ENCODE measurements at places on chromosomes 6 and 20. TPM values are rescaled to one million over a fixed set of nuclear protein-coding genes. Genes with fewer than 3 reads are reported as not detected.

Gene CLIC5
- 2.2 TPM for total RNA-seq

Gene PAX1
- total RNA-seq = not detected

DNA sequence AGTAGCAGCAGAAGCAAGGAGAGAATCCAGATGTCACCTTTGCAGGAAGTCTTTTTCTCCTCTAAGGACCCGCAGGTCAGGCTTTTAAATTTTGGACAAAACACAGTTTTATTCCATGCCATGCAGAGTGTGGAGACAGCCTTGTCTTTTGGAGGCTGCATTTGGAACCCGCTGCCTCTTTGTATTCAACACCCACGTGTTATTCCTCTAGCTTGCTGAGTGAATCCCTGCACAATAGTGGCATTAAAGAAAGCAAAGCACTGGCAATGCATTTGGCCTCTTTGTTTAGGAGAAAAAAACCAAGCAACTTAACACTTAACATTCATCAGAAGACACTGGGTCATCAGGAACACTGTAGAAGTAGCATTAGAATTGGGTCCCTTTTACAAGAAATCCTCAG, 43.5 kb downstream of the TFAP2B start:
- H3K27ac ChIP-seq = no peak overlapping the region
- H3K36me3 ChIP-seq = no peaks in the 10 kb centered on the region
- no peak overlapping the region for H3K4me3 ChIP-seq
- no peak for DNase-seq
- H3K4me1 ChIP-seq = no peaks in the 10 kb centered on the region

GRCh38 chr6:25639653-25640052, 12.4 kb upstream of the SCGN start:
- H3K36me3 ChIP-seq = no peaks in the 10 kb centered on the region
- peaks cover 26% of the 10 kb centered on the region for H3K27me3 ChIP-seq
- no peak overlapping the region for H3K4me3 ChIP-seq
- H3K27ac ChIP-seq = no peak overlapping the region
- H3K4me1 ChIP-seq = no peaks in the 10 kb centered on the region
- DNase-seq = no peak

DNA sequence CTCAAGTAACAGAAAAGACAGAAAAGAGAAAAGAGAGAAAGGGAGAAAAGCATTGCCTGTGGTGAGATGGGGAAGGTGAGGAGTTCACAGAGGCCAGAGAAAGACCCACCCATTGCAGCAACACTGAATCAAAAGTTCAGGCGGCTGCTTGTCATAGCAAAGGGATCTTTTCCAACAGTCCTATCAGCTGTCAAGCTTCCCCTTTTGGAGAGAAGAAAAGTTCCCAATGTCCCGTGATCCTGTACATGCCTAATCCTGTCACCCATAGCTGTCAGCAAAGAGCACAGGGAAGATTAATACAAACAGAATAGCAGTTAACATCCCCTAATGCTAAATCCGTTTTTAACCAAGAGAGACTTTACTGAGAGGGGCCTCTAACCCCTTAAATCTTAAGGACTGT, 8.9 kb upstream of the TRIM38 start:
- peaks cover 7% of the 10 kb centered on the region for H3K36me3 ChIP-seq
- peaks cover 7% of the 10 kb centered on the region for H3K27me3 ChIP-seq
- no peak overlapping the region for H3K27ac ChIP-seq
- no peak overlapping the region for H3K4me3 ChIP-seq
- H3K4me1 ChIP-seq = peaks cover 10% of the 10 kb centered on the region
- DNase-seq = no peak

DNA sequence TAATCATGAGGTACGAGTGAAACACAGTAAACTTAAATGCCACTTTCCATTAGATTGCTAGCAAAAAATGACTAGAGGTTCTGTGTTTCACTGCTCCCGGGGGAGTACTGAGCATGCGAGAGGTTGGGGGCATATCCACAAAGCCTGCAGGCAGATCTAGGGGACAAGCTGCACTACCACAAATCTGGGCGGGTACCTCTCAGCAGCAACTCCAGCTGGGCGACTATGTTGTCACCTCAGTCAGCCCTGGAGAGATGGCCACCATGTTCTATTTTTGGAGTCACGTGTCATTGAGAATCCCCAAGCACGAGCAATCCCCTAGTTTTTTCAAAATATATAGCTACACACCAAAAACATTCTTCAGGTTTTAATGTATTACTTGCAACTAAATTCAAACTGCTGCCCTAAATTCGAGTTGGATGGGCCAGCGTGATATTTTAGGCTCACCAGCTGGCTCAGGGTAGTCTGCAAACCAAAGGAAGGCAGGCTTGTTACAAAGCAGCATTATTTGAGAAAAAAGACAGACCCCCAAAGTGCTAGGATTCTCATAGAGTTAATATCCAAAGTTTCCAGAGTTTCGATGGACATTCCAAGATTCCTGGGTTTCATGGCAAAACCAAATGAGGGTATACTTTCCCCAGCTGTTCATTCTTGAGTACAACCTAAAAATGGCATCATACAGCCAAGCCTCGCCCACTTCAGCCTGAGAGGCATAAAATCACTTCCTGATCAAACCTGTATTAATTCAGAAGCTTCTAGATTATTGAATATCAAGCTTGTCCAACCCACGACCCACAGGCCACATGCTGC, 24.1 kb upstream of the MYLIP start:
- no peaks in the 10 kb centered on the region for H3K4me1 ChIP-seq
- no peak overlapping the region for H3K4me3 ChIP-seq
- H3K27ac ChIP-seq = no peak overlapping the region
- no peaks in the 10 kb centered on the region for H3K36me3 ChIP-seq
- DNase-seq = no peak

Data from activated CD8-positive, alpha-beta T cell treated with anti-CD3 and anti-CD28 coated beads, Interleukin-2, amount 10 ng/mL, durations not matched to agents 7 days and 5 days (primary cell).